ENCODE measurements at places on chromosomes 3 and 15.

- DNase-seq, result no peak
These were observed 54.6 kb downstream of the SENP7 start for GRCh38 chr3:101458387-101458786.

GRCh38 chr3:98058244-98058960, 23.3 kb upstream of the GABRR3 start:
- DNase-seq, result no peak

GRCh38 chr3:100316641-100317069, 17.9 kb upstream of the NIT2 start:
- peak; percentile 1 for DNase-seq

DNA sequence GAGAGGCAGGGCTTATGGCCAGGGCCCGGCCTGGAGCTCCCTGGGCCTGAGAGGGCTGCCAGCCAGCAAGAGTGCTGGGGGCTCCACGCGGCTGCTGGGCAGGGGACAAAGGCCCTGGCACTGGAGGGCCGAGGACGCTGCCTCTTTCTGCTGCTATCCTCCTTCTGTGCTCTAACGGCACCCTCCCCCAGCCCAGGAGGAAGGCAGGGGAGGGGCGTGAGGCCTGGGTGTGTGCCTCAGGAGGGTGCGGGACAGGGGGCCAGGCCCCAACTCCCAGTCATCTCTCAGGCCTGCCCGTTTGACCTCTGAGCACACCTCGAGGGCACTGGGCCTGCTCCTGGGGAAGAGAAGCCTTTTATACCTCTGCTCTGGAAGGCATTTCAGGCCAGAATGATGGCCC, 115.5 kb downstream of the ADCY5 start:
- DNase-seq, result no peak

DNA sequence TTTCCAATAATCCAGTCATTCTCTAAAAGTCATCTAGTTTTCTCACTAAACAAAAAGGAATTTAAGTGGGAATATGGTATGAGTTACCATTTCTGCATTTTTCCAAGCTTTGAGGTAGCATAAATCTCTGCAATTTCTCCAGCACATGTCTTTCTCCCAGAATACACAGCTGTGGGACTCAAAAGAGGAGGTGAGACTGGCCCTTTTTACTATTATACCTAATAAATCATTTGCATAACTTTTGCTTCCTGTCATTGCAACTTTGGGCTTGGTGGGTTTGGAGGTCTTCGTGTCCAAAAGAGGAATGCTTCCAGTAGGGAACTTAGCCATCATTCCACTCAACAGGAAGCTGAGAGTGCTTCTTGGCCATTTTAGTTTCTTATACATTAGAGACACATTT, 94.8 kb downstream of the FMN1 start:
- no peak for DNase-seq

DNA sequence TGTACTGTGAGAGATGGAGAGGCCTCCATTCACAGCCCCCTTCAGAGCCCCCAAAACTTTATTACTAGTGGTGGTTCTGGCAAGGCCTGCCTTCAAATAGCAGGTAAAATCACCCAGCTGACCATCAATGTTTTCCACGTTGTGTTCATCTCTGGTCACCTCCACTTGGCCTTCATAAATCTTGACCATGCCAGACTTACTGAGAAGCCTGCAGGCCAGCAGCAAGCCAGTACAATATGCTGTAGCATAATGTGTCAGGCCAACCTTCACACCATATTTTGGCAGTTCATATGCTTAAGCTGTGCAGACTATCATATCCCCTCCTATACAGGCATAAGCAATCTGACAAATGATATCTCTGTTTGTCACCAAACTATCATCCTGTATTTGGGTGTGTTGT, 62.1 kb downstream of the ZNF621 start:
- DNase-seq, result no peak

DNA sequence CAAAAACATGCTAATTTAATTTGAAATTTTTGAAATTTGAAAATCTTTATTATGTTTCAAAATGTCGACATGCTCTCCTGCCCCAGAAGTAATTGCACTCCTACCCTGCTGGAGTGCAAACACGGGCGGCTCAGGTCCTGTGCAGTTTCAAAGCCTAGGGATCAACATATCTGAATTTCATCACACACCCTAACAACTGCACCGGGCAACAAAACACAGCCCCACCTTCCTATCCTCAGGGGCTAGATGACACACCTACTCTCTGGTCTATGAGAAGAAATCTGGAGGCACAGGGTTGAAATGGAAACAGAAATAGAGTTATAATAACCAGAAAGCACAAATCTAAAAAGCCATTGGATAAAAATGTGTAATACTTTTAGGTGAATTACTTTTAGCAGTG, 61.4 kb downstream of the BFSP2 start:
- DNase-seq, result no peak

GRCh38 chr3:127680798-127681221, 8.1 kb downstream of the ABTB1 start:
- no peak for DNase-seq

DNA sequence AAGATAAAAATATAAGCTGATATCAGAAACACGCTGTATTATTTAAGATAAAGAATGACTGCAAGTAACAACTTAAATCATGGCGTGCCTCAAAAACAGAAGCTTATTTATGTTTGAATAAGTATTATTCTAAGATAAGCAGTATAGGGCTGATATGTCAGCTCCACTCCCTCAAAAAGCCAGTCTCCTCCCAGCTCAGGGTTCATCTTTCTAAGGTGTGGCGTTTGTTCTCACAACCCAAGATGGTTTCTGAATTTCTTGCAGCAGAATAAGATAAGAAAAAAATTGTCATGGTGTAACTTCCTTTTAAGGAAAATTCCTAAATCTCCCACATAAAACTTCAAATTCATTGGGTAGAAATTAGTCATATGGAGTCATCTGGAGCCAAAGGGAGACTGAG, 166.1 kb upstream of the POU1F1 start:
- DNase-seq, result no peak

DNA sequence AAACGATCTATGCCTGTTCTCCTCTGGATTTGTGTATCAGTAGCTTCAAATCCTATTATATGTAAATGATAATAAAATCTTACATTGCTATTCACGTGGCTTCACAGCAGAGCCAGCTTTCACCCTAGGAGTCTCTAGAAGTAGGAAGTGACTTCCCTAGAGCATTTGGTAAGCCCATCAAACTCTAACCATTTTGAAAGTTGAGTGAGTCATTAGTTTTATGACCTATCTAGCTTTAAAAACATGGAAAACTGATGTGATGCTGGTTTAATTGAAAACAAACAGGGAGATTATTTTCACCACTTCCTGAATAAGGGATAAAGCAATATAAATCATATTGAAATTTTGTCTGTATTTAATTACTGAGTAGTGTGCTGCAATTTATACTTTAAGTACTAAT, 275.2 kb downstream of the EPHA6 start:
- no peak for DNase-seq

DNA sequence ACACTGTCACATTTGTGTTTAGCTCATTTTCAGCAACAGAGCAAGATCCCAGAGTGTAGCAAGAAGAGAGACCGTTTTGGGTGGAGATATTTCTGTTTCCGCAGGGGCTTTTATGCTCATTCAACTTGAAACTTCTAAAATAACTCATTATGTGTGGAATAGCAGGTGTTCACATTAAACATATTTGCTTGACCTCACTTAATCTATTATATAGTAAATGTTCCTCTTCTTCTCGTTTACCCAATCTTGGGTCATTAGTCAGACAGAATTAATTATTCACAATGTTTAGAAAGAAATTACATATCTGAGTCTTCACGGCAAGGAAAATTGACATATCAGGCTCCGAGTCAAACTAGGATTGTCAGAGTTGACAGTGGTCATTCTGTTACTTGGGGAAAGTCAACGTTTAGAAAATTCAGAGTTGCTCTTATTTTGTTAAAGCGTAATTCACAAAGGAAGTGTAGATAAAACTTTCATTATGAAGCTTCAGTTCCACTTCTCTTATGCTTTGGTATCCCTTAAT, 222.9 kb downstream of the TPRG1 start:
- no peak for DNase-seq

- no peak for DNase-seq
These were observed 331.4 kb upstream of the CCDC54 start for GRCh38 chr3:107045791-107046190.

Measured in activated naive CD4-positive, alpha-beta T cell (primary cell).